ENCODE measurements at places on chromosomes 2 and 18.
A peak's percentile ranks its signal among the peaks of the same experiment; 100 is the strongest.

DNA sequence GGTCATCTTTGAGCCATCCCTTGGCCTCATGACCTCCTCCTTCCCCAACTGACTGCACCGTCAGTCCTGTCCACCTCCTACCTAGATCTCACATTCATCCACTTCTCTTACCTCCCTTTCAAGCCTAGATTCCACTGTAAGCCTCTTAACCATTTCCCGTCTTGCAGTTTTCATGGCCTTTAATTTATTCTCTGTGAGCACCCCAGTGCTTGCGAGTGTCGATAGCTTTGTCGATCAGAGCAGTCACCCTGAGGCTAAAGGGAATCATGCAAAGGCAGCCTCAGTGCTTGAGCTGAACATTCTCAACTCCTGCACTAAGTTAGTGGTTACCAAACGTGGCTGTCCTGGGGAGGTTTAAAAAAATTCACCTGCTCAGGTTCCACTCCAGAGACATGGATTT lies 14.7 kb downstream of the ARHGAP25 start:
- no peak for DNase-seq

DNA sequence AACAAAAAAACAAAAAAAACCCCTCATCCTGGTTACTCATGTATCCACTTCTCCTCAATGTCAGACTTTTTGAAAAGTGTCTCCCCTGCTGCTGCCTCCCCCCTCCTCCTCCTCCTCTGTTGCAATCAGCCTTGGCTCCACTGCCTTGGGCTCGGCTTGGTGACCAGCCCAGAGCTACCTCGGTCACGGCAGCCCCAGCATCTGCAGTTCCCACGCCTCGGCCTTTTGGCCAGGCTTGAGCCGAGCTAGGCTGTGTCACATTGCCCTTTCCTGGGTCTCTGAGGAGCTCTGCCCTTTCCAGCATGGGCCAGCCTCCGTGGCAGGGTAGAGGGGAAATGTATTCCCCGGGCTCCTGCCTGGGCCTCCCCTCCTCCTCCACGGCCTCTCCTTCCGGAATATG lies 22.7 kb upstream of the INHBB start:
- DNase-seq, result peak; percentile 21

DNA sequence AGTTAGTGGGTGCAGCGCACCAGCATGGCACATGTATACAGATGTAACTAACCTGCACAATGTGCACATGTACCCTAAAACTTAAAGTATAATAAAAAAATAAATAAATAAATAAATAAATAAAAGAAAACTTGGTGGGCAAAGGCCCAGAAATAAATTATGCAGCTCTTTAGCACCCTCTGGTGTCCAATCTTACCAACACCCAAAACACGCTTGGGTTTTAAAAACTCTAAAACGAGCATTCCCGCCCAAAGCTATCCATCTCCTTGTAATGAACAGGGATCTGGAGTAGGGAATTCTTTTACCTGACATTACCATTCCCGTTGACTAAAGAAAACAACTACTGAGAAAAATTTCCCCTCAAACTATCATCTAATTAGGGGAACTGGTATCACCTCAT lies 2005.9 kb upstream of the CELF4 start:
- peak; percentile 44 for DNase-seq

GRCh38 chr2:232276084-232276732 lies 102.3 kb upstream of the ALPP start:
- DNase-seq, result no peak

GRCh38 chr2:48527226-48527885 lies 2.6 kb upstream of the STON1 start:
- peak; percentile 93 for DNase-seq

- peak; percentile 46 for DNase-seq
Measured at GRCh38 chr2:143473216-143473615, 344.0 kb downstream of the ARHGAP15 start.

DNA sequence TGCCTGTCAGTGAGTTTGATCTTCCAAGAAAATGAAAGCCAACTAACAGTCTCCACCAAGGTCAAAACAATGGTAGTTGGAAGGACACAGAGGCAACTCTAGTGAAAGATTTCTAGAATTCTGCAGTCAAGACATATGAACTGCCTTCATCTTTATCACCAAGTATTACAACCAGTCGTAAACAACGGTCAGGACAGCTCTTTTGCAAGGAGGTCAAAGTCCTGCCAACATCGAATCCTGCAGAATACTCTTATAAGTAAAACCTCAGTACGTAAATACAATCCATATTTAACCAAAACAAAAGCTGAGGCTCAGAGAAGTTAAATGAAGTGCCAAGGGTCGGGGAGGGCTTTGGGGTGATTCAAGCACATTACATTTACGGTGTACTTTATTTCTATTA lies 3.1 kb downstream of the FEZ2 start:
- peak; percentile 29 for DNase-seq

- no peak for DNase-seq
Measured at GRCh38 chr2:69180227-69180626, 167.2 kb downstream of the ANTXR1 start.

- peak; percentile 29 for DNase-seq
Measured at GRCh38 chr2:164061129-164061746, 325.4 kb upstream of the FIGN start.

DNA sequence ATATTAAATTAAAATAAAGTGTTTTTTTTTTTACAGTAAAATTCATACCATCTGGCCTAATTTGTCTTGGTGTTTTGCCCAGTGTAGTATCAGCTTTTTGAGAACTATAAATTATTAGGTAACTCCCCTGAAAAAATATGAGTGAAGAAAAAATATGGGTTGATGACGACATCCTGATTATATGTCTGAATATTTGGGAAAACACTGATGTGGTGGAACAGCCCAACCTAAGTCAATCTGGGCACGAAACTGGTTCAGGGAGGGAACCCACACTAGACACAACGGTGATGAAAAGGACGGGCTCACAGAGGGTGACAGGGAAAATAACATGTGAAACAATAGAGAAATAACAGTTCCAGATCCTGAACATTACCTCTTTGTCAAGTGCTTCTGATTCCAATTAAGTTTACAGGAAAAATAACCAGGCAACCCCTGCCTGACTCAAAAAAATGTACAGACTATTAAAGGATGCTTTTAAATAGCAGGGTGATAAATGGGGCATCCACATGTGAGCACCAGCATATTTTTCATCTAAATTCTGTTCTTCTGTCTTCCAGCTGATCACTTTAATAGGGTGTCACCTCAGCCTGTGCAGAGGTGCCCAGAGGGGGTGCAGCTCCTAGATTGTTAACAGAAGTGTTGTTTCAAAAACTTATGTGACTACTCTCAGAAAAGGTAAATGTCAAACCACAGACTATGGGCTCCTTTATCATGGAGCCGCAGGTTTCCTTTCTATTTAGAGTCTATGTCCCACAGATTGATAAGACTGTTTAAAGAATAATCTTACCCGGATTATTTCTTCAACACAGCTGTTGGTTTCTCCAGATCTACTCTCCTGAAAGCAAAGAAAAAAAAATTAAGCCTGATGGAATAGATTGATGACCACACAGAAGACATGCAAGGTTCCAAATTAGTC lies 305.4 kb downstream of the AFF3 start:
- no peak for DNase-seq

DNA sequence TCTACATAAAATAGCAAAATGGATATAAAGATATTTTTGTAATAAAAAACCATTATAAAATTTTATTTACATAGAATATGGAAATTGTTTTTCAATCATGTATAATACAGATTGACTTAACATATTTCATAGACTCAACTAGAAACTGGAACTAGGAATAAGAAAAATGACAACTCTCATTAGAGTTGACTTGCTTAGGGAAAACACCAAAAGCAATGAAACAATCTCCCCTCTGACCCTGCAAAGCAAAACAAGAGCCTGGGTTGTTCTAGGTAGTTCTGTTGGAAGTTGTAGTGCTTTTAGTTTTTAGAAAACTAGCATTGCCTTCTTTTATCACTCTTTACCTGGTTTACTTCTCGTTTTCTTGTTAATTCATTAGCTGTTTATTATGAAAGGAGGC lies 32.2 kb upstream of the MTIF2 start:
- no peak for DNase-seq

DNA sequence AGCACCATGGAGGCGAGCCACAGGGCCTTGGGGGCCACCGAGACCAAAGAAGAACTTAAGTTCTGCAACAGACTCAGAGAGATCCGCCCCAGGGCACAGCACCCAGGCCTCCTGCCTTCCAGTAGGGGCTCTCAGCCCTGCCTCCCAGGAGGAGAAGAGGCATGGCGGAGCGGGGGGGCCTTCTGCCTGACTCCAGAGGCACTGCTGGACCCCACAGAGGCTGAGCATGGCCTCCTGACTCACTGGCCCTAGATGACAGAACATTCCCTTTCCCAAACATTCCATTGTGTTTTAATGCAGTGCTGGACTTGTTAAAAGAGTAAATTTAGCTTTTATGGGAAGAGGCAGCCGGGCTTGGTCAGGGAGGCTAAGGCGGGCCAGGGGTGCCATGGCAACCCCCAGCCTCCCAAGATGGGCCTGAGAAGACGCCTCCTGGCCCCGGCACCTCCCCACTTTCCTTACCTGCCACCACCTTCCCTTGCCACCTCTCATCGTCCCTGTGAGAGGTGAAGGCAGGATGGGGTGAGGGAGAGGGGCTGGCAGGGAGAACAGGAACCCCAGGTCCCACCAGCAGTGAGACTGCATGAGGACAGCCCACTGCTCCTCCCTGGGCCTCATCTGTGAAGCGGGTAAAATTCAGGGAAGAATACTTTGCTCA lies 65.4 kb downstream of the SMAD7 start:
- DNase-seq, result peak; percentile 62

DNA sequence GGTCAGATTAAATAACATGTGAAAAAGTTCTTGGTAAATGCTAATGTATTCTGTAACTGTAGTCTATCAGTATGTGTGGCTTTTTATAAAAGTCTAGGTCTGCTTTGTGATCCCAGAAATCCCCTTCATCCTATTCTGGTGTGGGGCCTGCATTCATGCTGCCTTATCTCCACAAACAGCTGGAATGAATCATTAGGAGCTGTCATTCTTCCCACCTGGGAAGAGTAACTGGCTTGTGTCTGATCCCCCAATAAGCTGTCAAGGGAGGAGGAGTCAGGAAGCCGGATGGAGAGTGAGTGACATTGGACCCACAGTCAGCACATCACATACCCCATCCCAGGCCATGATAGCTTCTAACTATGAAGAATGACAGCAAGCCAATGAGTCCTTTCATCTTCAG lies 81.1 kb upstream of the EPHA4 start:
- DNase-seq, result no peak

- peak; percentile 38 for DNase-seq
Measured at GRCh38 chr2:101638181-101638711, 59.3 kb upstream of the MAP4K4 start.

DNA sequence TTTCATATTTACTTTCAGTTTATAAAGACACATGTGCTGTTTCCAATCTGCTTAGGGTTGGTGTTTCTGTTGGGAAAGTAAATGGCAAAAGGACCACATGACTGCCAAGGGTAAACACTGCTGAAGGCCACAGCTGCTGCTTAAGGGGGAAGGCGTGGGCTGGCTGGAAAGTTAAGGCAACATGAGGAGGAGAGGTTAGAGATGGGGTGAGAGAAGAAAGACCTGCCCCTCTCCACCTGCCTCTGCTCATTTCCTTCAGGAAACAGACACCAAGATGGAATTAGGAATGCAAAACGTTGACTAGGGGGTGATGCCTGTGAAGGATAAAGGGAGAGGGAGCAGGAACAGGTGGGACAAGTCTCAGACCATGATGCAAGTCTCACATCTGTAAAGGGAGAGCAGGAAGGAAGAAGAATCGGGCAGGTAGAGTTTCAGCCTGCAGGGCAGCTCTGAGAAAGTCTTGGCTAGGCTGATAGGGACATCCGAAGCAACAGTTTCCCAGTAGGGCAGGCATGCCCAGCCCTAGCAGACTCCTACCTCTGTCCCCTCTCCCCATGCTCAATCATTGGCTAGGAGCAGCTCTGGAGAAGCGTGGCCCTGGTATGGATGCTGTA lies 86.0 kb downstream of the CDC42EP3 start:
- peak; percentile 87 for DNase-seq

GRCh38 chr2:6823111-6823510 lies 42.6 kb downstream of the CMPK2 start:
- peak; percentile 56 for DNase-seq

DNA sequence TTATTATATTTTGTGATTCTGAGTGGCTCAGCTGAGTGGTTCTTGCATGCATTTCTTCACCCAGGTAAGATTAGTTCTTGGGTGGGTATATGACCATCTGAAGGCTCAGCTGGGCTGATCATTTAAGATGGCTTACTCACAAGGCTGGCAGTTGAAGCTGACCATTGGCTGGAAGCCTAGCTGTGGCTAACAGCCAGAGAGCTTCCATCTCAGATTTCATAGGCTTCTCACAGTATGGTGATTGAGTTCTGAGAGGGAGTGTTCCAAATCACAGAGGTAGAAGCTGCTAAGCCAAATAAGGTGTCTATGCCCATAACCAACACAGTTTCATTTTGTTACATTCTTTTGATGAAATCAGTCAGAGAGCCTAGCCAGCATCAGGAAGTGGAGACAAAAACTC lies 117.4 kb upstream of the RPRM start:
- no peak for DNase-seq

DNA sequence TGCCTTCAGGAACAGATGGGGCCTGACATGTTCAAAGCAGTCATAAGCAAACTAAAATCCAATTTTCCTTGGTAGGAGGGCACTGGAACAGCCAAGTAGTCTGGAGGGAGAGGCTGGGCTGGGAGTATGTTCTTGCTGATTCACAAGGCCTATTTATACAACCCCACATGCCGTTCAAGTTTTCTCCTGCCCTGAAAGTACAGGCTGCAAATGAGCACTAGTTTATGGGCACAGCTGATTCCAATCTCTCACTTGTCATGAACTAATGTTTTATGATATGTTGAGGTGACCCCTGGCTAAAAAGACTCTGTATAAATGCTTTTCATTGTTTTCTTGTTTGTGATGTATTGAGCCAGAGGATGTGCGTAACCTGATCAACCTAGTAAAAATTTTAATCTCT lies 183.4 kb upstream of the SRD5A2 start:
- DNase-seq, result peak; percentile 29

- DNase-seq, result no peak
Measured at GRCh38 chr2:9769171-9770005, 73.9 kb upstream of the TAF1B start.

- no peak for DNase-seq
Measured at GRCh38 chr2:156649596-156649995, 213.4 kb downstream of the GPD2 start.

GRCh38 chr2:17827316-17827715 lies 11.1 kb downstream of the MSGN1 start:
- no peak for DNase-seq

DNA sequence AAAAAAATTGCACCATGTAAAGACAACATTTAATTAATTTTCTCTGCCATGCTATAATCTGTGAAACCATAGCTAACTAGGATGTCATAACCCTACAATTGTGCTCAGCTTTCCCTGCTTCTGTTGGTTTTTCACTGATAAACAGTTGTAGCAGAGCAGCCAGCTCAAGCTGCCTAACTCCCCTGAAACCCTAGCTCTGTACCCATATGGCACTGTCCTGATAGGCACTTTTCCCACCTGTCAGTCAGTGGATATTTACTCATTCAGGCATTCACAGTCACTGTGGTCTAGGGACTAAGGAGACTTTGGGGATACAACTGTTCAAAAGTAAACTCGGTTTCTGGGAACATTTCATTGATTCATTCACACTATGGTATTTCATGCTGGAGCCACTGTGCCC lies 407.0 kb downstream of the DSEL start:
- DNase-seq, result no peak

GRCh38 chr2:9710311-9710710 lies 79.5 kb upstream of the YWHAQ start:
- DNase-seq, result no peak

GRCh38 chr2:158644139-158644538 lies 151.0 kb upstream of the DAPL1 start:
- peak; percentile 46 for DNase-seq
